CD8-positive, alpha-beta T cell (primary cell): ENCODE measurements at places on chromosomes 1 and 21. TPM values are rescaled to one million over a fixed set of nuclear protein-coding genes. Genes with fewer than 3 reads are reported as not detected.

DNA sequence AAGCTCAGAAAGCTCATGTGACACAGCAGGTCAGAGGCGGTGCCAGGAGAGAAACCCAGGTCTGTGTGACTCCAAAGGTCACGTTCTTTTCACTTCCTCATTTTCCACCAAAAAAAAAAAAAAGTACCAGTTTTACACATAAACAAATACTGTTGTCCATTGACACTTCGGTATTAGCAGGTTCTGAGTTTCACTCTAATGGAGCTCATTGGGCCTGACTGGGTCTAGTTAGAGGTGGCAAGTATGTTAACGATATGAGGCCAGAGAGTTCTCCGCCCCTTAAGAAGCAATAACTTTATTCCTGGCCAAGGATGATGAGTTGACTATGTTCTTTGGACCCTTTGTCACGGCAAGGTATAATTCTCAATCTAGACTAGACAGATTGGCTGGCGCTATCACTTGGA is 30.0 kb upstream of the SDE2 start:
- no peak for DNase-seq

DNA sequence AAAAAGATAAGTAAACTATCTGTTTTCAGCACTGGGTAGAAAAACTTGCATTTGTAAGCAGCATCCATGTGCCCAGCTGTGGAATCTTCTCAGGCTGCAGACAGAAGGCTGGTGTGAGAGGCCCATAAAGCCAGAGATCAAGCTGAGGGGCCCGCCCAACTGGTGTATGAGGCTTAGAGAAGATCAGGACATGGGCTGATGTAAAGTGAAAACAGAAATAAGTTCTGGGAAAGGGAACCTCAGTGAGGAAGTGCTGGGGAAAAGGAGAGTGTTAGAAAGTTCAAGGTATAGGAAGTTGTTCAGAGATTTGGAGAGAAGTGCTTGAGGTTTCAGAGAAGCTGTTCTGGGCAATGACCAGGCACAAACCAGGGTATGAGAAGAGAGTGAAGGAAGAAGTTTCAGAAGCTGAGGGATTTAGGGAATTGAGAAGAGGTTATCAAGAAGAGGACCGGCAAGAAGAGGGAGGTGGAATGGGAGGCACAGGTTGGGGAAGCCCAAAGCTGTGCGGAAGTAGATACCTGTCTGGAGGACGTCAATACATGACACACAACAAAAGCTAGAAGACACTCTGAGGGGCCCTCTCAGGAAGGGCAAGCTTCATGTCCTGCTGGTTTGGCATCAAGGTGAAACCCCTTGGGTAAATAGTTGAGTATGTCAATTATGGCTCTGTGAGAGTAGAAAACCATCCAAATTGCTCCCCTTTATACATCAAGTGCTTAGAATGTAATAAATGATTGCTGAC is 2.7 kb upstream of the CD5L start:
- no peak for DNase-seq

GRCh38 chr1:232383455-232384123 is 246.3 kb downstream of the SIPA1L2 start:
- no peak for DNase-seq

GRCh38 chr1:235876402-235876841 is 9.7 kb upstream of the LYST start:
- DNase-seq: no peak

DNA sequence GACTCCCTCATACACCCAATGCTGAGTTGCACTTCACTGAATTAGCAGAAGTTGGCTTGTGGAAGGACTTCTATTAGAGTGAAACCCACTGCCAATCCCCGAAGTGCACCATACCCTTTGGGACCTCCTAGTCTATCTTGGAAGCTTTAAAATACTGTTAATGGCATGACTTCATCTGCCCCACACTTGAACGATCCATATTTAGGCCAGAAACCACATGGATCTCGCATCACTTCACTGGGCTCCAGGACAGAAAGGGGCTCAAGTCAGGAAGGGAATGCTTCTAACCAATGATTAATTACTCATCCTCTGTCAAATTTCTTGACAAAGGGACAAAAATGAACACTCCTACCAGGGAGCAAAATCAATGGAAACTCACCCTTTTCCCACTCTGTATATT is 69.1 kb downstream of the BCAR3 start:
- DNase-seq: no peak

DNA sequence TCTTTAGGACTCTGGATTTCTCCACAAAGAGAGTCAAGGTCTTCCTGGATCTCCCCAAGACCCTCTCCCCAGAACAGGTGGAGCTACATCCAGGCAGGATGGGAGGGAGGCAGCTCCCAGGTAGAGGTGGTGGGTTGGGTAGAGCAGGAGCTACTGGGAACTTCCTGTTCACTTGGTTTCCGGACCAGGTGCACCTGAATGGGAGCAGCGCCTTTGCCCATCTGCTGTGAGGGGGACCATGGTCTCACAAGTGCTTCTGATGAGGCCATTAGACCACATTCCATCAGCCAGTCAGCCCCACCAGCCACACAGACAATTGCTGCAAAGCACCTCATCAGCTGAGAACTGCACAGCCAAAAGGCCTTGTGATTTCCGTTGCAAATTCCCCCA is 188.8 kb downstream of the MATN1 start:
- DNase-seq: no peak

- no peak for DNase-seq
These were observed 91.5 kb upstream of the GCLM start for GRCh38 chr1:94000510-94001282.

DNA sequence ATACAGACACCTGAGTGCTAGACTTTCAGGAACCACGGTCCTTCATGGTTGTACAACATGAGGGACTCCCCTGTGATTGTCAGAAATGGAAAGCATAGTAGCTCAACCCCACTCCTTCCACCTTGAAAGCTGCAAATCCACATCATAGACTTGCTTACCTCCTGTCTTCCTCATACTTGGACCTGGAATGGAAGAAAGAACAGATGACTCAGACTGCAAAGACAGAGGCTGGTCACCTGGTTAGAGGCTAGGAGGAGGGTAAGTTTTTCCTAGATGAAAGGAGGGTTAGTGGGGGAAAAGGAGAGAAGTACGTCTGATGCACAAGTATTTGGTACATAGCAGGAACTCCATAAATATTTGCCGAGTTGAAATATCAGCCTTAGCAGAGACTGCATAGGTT is 37.2 kb downstream of the LRRC71 start:
- no peak for DNase-seq

DNA sequence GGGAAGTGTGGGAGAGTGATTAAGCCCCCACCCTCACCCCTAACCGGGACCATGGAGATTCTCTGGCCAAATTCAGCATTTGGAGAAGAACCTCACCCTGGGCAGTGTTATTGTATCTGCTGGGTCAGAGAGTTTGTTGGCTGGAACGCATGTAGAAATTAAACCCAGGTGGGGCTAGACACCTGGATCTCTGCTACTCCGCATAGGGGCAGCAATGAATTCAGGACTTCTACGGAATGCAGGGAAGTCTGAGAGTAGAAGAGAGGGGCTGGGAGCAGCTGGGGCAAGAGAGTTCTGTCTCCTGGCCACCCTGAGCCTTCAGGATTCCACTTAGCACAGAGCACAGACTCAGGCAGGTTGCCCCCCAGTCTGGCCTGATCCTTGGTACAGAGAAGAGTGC is 3.6 kb upstream of the CRABP2 start:
- no peak for DNase-seq

- DNase-seq: no peak
These were observed 10.1 kb downstream of the CFAP298 start for GRCh38 chr21:32602099-32602498.

- DNase-seq: no peak
These were observed 52.1 kb downstream of the C4BPA start for GRCh38 chr1:207156095-207156494.

DNA sequence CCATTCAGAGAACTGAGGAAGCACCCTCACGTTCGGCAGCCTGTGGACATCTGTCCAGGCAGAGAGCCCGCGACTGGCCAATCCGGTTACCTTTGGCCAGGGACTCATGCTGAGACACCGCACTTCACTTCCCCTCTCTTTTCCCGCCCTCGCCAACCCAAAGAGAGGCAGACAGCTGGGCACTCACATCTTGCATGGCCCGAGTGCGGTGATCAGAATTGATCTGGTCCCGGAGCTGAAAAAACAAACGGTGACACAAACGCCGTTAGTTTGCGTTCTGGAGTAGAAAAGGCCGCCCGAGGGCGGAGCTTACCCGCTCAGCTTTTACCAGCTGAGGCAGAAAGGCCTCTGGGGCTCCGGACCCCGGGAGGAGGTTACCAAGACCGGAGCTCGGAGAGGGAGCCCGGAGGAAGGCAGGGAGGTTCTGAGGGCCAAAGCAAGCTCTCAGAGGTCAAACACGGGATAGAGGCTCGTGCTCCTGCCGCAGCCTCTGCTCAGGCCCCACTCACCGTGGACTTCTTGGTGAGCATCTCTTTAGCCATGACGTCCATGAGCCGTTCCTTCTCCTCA is 376 bp downstream of the SF3A3 start:
- peak; percentile 41 for DNase-seq

GRCh38 chr1:203178083-203178482 is 2.5 kb upstream of the MYBPH start:
- no peak for DNase-seq

GRCh38 chr1:213443415-213443814 is 392.4 kb downstream of the RPS6KC1 start:
- no peak for DNase-seq

DNA sequence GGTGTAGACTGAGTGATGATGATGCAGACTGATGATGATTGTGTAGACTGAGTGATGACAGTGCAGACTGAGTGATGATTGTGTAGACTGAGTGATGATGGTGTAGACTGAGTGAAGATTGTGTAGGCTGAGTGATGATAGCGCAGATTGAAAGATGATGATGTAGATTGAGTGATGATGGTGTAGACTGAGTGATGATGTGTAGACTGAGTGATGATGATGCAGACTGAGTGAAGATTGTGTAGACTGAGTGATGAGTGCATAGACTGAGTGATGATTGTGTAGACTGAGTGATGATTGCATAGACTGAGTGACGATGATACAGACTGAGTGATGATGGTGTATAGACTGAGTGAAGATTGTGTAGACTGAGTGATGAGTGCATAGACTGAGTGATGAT is 28.7 kb downstream of the FAM89A start:
- DNase-seq: no peak

GRCh38 chr1:41516168-41517061 is 31.9 kb upstream of the EDN2 start:
- DNase-seq: peak; percentile 59

DNA sequence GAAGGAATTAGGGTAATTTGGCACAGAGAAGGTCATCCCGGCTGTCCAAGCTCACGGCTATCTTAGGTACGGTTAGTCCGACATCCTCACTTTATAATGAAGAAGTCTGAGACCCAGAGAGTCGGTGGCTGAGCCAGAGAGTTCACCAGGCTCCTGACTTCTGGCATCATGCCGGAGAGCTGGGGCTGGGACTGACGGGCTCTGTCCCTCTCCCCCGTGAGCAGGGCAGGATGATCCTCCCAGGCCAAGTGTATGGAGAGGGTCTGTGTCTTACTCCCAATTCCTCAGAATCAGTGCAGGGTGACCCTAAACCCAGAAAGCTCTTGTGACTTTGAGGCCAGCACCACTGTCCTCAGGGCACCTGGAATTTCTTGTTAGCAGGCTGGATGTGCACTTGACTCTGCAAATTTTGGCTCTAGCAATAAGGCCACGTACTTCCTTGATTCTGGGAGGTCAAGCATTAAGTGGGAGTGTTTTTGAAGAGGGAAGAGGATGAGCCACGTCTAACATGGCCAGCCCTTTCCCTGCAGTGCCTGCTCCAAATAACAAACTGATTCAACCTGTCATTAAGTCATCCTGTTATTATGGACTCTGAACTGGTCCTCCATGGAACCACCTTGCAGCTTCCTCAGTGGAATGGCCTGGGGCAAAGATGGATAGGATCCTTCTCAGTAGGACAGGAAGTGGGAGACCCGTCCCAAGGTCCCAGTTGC is 20.8 kb upstream of the BTG2 start:
- DNase-seq: no peak

DNA sequence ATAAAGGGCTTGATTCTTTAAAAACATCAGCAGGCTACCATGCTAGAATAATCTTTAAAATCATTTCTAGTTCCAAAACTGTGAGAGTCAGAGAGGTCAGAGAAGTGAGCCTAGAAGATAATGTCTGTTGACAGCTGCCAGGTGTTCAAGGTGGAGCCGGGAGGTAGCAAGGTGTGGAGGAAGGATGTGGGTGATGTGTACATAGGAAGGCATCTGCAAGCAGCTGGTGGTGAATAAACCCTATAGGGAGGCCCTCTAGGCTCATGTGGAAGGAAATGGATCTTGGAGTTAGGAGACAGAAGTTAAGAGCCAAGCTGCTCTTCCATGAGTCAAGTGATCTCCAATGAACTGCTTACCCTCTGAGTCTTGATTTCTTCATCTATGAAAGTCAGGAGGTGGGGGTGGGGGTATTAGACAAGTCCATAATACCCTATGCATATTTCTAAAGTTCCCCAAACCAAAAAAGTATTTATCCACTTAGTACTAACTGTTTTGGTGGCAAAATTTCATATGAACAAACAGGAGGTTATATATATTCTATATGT is 266.3 kb downstream of the RHOU start:
- DNase-seq: no peak

GRCh38 chr21:31038376-31038775 is at the start of gene KRTAP19-8:
TSS of gene KRTAP19-8 (minus strand) at chr21:31038476. CDS start at chr21:31038443, 33 bp downstream.
- no peak for DNase-seq

DNA sequence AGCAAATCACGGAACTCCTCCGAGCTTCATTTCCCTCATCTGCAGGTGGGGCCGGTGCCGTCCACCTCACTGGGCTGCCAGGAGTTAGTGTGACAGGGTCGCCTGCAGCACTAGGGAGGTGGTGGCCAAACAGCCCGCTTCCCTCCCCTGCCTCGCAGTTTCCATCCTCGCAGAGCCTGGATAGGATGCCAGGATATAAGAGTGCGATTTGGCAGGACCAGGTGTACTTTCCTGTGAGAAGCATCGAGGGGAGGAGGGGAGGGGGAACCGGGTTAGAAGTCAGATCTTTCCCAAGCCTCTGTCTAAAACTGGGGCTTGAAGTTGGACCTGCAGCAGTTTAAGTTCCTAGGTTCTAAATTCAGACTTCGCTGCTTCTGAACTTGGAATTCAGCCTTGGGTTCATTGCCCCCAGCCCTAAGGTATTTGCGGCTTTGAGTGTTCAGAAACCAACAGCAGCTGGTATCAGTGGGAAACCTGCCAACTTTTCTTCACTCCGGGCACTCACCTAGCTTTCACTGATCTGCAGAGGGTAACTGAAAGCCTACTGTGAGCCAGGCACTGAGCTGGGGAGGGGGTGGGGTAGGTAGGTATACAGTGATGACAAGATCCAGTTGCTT is 1.7 kb upstream of the JUN start:
- peak; percentile 8 for DNase-seq

- peak; percentile 81 for DNase-seq
These were observed 2.6 kb upstream of the CC2D1B start for GRCh38 chr1:52368383-52369172.

Gene USP48
- total RNA-seq: 58.7 TPM

Gene SLC19A2
- total RNA-seq: 4.7 TPM

Gene LMX1A
- total RNA-seq: not detected

Gene PCBP3
- total RNA-seq: 1.3 TPM

Gene OR2T27
- not detected for total RNA-seq

Gene OPRD1
- not detected for total RNA-seq

Gene SPRR2F
- not detected for total RNA-seq

Gene TRIM67
- total RNA-seq: not detected

Gene SELENBP1
- not detected for total RNA-seq

Gene WNT9A
- total RNA-seq: not detected

Gene TBX15
- total RNA-seq: 0.17 TPM

Gene NBPF6
- not detected for total RNA-seq

Gene OR2T6
- total RNA-seq: not detected

Gene CACNA1S
- total RNA-seq: not detected

Gene ZFP69B
- total RNA-seq: 3.4 TPM
